A549 treated with Hydrocortisone at 1 μM for 4 hours (cell line): ENCODE measurements at places on chromosomes 6 and 20. TPM values are rescaled to one million over a fixed set of nuclear protein-coding genes. Genes with fewer than 3 reads are reported as not detected.

Gene PAK5
- not detected in 5 replicates for total RNA-seq

Gene SNAI1
- 8.0 to 13.1 TPM (median 11.1 TPM) in 5 replicates for total RNA-seq

Gene TTK
- 15.9 to 23.6 TPM (median 18.1 TPM) in 5 replicates for total RNA-seq

Gene FUCA2
- 52.4 to 56.1 TPM (median 55.9 TPM) in 5 replicates for total RNA-seq

Gene SUPT3H
- 2.9 to 6.6 TPM (median 4.0 TPM) in 5 replicates for total RNA-seq

Gene IPCEF1
- total RNA-seq, result 0.03 to 0.15 TPM (median 0.15 TPM) in 5 replicates

Gene SLA2
- total RNA-seq, result 0.02 to 0.20 TPM (median 0.14 TPM) in 3 of 5 replicates, not detected in the others

Gene SIRPD
- not detected in 5 replicates for total RNA-seq

Gene PLCG1
- total RNA-seq, result 35.9 to 65.5 TPM (median 41.0 TPM) in 5 replicates

Gene AIF1
- not detected in 5 replicates for total RNA-seq

Gene ARG1
- total RNA-seq, result not detected in 5 replicates

Gene EYA4
- total RNA-seq, result 8.0 to 11.6 TPM (median 9.4 TPM) in 5 replicates

Gene SOX4
- total RNA-seq, result 7.2 to 11.4 TPM (median 9.6 TPM) in 5 replicates

Gene GPX5
- not detected in 5 replicates for total RNA-seq

Gene MBOAT1
- total RNA-seq, result 2.1 to 3.5 TPM (median 2.2 TPM) in 5 replicates

Gene RIPPLY2
- 0.32 to 0.58 TPM (median 0.39 TPM) in 5 replicates for total RNA-seq

Gene GHRH
- total RNA-seq, result not detected in 5 replicates

Gene TRIM40
- not detected in 5 replicates for total RNA-seq

Gene RIN2
- 22.0 to 23.5 TPM (median 22.8 TPM) in 5 replicates for total RNA-seq

Gene SLC17A9
- 0.06 to 0.12 TPM (median 0.08 TPM) in 3 of 5 replicates, not detected in the others for total RNA-seq

Gene ADGB
- not detected in 5 replicates for total RNA-seq

Gene POPDC3
- total RNA-seq, result 21.9 to 23.9 TPM (median 23.1 TPM) in 5 replicates

Gene FKBP5
- 102 to 165 TPM (median 126 TPM) in 5 replicates for total RNA-seq

Gene LY86
- not detected in 5 replicates for total RNA-seq

Gene CFAP61
- 0.20 to 0.80 TPM (median 0.47 TPM) in 5 replicates for total RNA-seq

Gene CCN5
- total RNA-seq, result 26.1 to 39.6 TPM (median 26.8 TPM) in 5 replicates

Gene GABRR1
- total RNA-seq, result not detected in 5 replicates

Gene LGSN
- total RNA-seq, result 2.0 to 3.0 TPM (median 2.4 TPM) in 5 replicates

Gene OTOR
- total RNA-seq, result not detected in 5 replicates

Gene ZSCAN23
- not detected in 5 replicates for total RNA-seq

Gene ETV7
- 0.09 to 0.24 TPM (median 0.15 TPM) in 3 of 5 replicates, not detected in the others for total RNA-seq

Gene BCAS1
- total RNA-seq, result 0.36 to 0.76 TPM (median 0.41 TPM) in 5 replicates

Gene DUSP15
- 0.39 to 1.0 TPM (median 0.83 TPM) in 5 replicates for total RNA-seq

Gene LAMA2
- total RNA-seq, result 0.35 to 0.69 TPM (median 0.59 TPM) in 5 replicates

Gene NTSR1
- 0.06 to 0.17 TPM (median 0.08 TPM) in 5 replicates for total RNA-seq

Gene GSTA4
- total RNA-seq, result 7.8 to 9.8 TPM (median 8.5 TPM) in 5 replicates
